GM23248 (cell line): ENCODE measurements at places on chromosomes 5 and 9. TPM values are rescaled to one million over a fixed set of nuclear protein-coding genes. Genes with fewer than 3 reads are reported as not detected.
A peak's percentile ranks its signal among the peaks of the same experiment; 100 is the strongest.

DNA sequence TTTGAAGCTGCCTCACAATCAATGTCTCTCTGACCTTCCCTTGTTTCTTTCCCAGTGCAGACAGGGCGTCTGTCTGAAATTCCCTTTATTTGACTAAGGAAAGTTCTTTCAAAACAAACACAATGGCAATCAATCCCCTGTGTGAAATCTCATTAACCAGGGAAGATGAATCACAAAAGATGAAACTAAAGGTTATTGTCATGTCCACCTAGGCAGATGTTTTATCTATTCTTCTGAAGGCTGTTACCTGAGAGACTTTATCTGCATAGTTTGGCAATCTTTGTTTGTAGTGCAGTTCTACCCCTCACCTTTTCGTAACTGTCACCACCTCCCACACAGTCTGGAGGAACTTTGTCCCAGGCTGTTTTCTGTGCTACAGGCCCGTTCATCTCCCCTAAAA lies 217.5 kb upstream of the RIOK2 start:
- no peak for DNase-seq
- H3K27ac ChIP-seq: no peak overlapping the region
- no peaks in the 10 kb centered on the region for H3K36me3 ChIP-seq
- H3K27me3 ChIP-seq: no peaks in the 10 kb centered on the region
- no peak overlapping the region for H3K4me3 ChIP-seq

DNA sequence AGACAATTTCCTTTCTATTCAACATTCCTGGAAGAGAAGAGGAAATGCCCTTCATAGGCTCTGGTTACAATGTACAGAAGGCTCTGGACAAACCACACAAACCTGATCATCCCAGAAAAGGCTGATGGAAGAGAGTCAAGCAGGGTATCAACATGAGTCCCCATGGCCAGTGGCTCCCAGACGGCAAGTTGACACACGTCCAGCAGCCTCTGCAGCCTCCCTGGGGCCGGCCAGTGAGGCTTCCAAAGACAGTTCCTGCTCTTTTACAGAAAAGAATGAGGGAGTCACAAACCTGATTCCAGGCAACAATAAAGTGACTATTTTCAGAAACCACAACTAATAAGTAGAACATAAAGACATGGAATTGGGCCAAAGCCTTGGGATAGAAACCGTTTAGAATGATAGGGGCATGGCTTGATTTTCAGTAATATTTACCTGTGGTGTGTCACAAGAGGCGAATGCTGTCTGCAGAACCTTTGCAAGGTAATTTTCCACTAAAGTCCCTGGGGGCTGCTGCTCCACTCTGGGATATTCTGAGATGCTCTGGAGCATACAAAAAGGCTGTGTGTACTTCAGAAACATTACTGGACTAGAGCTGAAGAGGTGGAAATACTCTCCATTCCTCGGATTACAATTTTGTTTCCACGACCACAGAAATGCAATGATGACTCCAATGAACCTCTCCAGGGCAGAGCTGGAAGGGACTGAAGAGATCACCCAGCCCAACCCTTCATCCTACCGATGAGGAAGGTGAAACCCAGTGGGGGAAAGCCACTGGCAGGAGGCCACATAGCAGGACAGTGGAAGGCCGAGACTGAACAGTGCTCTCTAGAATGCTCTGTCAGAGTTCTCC lies 10.4 kb downstream of the MED27 start:
- no peaks in the 10 kb centered on the region for H3K27me3 ChIP-seq
- no peak overlapping the region for H3K4me3 ChIP-seq

- no peak overlapping the region for H3K4me3 ChIP-seq
- H3K27ac ChIP-seq: no peak overlapping the region
- H3K36me3 ChIP-seq: no peaks in the 10 kb centered on the region
- DNase-seq: no peak
- peaks cover 6% of the 10 kb centered on the region; the same call in 1 of the 2 replicates for H3K4me1 ChIP-seq
- H3K27me3 ChIP-seq: no peaks in the 10 kb centered on the region
Measured at GRCh38 chr9:81676395-81676794, 13.0 kb downstream of the TLE1 start.

Gene PCDHAC1
- total RNA-seq: 0.38 TPM in 1 of 2 replicates, not detected in the other

GRCh38 chr9:87160148-87161102 lies 213.1 kb upstream of the GAS1 start:
- no peaks in the 10 kb centered on the region for H3K36me3 ChIP-seq
- no peak overlapping the region for H3K4me3 ChIP-seq
- no peak overlapping the region for H3K27ac ChIP-seq
- H3K4me1 ChIP-seq: peaks cover 18% of the 10 kb centered on the region

Gene EEIG1
- total RNA-seq: 6.1 and 29.6 TPM in 2 replicates

Gene PRSS3
- 15.1 and 30.7 TPM in 2 replicates for total RNA-seq

- no peak overlapping the region for H3K27ac ChIP-seq
- H3K36me3 ChIP-seq: no peaks in the 10 kb centered on the region
- peak; percentile 85 for DNase-seq
Measured at GRCh38 chr5:93789173-93790067, 48.0 kb upstream of the POU5F2 start.

DNA sequence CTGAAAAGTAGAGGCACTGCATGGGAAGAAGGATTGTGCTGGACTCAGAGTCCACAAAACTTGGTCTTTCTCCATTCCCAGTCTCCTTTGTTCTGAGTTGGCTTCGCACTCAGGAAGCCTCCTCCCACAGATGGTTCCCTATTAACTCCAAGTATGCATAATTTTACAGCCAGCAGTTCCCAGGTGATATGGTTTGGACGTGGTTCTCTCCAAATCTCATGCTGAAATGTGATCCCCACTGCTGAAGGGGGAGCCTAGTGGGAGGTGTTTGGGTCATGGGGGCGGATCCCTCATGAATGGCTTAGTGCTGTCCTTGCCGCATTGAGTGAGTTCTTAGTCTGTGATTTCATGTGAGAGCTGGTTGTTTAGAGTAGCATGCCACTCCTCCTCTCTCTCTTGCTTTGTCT lies 86.6 kb downstream of the FEM1C start:
- peaks cover 71% of the 10 kb centered on the region for H3K4me1 ChIP-seq
- no peak overlapping the region for H3K27ac ChIP-seq
- H3K27me3 ChIP-seq: no peaks in the 10 kb centered on the region
- H3K36me3 ChIP-seq: no peaks in the 10 kb centered on the region

Gene TMED9
- total RNA-seq: 137 and 138 TPM in 2 replicates

GRCh38 chr5:179998485-179998884 lies 73.1 kb downstream of the RNF130 start:
- H3K4me3 ChIP-seq: no peak overlapping the region
- no peaks in the 10 kb centered on the region for H3K27me3 ChIP-seq
- H3K4me1 ChIP-seq: no peaks in the 10 kb centered on the region
- DNase-seq: no peak

- DNase-seq: no peak
Measured at GRCh38 chr5:107217721-107218130, 453.0 kb downstream of the EFNA5 start.

GRCh38 chr9:93712896-93713295 lies 136.5 kb downstream of the PHF2 start:
- no peak overlapping the region for H3K27ac ChIP-seq
- no peaks in the 10 kb centered on the region for H3K36me3 ChIP-seq
- no peaks in the 10 kb centered on the region for H3K27me3 ChIP-seq

Gene TXNDC8
- not detected in 2 replicates for total RNA-seq

Gene SNCB
- not detected in 2 replicates for total RNA-seq

Gene TMEM250
- 69.7 and 94.0 TPM in 2 replicates for total RNA-seq

DNA sequence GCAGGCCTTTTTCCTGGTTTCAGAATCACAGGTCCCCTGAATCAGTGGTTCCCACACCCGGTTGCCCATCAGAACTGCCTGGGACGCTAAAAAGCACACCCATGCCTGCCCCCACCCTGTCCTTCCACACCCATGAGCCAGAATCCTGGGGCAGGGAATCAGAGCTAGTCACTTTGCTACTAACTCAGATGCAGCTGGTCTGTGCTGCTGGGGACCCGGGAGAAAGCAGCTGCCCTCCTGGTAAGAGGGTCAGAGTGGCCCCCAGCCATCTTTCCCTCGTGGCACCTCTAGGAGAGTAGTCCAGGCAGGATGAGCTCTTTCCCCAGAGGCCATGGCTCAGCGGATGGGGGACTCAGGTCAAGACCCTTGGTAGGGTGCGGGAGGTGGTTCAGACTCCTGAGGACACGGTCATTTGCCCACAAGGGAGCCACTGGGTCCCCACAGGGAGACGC lies 11.3 kb upstream of the NUP214 start:
- H3K27me3 ChIP-seq: no peaks in the 10 kb centered on the region; the same call in 1 of the 2 replicates
- no peak overlapping the region for H3K4me3 ChIP-seq
- no peaks in the 10 kb centered on the region for H3K36me3 ChIP-seq
- no peak overlapping the region for H3K27ac ChIP-seq
- no peak for DNase-seq

GRCh38 chr5:71955723-71956122 lies 151.6 kb upstream of the MAP1B start:
- H3K4me3 ChIP-seq: no peak overlapping the region
- H3K36me3 ChIP-seq: no peaks in the 10 kb centered on the region
- no peak overlapping the region for H3K27ac ChIP-seq
- no peak for DNase-seq
- H3K27me3 ChIP-seq: peaks cover 5% of the 10 kb centered on the region; the same call in 1 of the 2 replicates
- H3K4me1 ChIP-seq: no peaks in the 10 kb centered on the region

Gene CTNND2
- total RNA-seq: not detected in 2 replicates

GRCh38 chr5:146644831-146645230 lies 128.8 kb upstream of the GPR151 start:
- no peak overlapping the region for H3K4me3 ChIP-seq
- no peak overlapping the region for H3K27ac ChIP-seq
- H3K4me1 ChIP-seq: no peaks in the 10 kb centered on the region

DNA sequence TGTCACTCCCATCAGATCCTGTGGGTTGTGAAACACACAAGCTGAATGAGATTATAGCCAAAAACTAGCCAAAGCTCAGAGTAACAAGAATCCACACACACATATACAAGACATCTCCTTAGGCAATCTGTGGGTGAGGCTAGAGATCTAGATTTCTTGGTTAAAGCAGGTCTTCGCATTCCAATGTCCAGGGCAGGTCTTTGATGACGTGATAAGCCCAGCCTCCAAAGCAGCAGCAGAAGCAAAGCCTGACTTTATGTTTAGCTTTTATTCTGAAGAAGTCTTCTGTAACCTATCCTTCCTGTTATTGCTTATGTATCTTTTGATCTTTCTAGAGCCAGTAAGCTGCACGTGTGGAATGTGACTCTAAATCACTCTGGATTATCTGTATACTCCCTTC lies 199.1 kb upstream of the SLC30A5 start:
- H3K4me3 ChIP-seq: no peak overlapping the region
- DNase-seq: no peak
- no peaks in the 10 kb centered on the region for H3K36me3 ChIP-seq
- peaks cover 14% of the 10 kb centered on the region for H3K4me1 ChIP-seq

- no peaks in the 10 kb centered on the region for H3K4me1 ChIP-seq
- peaks cover 15% of the 10 kb centered on the region; the same call in 1 of the 2 replicates for H3K36me3 ChIP-seq
- DNase-seq: no peak
- no peaks in the 10 kb centered on the region for H3K27me3 ChIP-seq
Measured at GRCh38 chr9:112809351-112809848, 58.8 kb downstream of the SNX30 start.

Gene KIF20A
- 26.0 and 27.3 TPM in 2 replicates for total RNA-seq

- H3K36me3 ChIP-seq: no peaks in the 10 kb centered on the region
- no peak overlapping the region for H3K27ac ChIP-seq
- DNase-seq: no peak
- H3K27me3 ChIP-seq: no peaks in the 10 kb centered on the region
- no peak overlapping the region for H3K4me3 ChIP-seq
- H3K4me1 ChIP-seq: peaks cover 15% of the 10 kb centered on the region
Measured at GRCh38 chr9:127721391-127721821, 5.5 kb downstream of the TTC16 start.

Gene DMRT3
- not detected in 2 replicates for total RNA-seq

DNA sequence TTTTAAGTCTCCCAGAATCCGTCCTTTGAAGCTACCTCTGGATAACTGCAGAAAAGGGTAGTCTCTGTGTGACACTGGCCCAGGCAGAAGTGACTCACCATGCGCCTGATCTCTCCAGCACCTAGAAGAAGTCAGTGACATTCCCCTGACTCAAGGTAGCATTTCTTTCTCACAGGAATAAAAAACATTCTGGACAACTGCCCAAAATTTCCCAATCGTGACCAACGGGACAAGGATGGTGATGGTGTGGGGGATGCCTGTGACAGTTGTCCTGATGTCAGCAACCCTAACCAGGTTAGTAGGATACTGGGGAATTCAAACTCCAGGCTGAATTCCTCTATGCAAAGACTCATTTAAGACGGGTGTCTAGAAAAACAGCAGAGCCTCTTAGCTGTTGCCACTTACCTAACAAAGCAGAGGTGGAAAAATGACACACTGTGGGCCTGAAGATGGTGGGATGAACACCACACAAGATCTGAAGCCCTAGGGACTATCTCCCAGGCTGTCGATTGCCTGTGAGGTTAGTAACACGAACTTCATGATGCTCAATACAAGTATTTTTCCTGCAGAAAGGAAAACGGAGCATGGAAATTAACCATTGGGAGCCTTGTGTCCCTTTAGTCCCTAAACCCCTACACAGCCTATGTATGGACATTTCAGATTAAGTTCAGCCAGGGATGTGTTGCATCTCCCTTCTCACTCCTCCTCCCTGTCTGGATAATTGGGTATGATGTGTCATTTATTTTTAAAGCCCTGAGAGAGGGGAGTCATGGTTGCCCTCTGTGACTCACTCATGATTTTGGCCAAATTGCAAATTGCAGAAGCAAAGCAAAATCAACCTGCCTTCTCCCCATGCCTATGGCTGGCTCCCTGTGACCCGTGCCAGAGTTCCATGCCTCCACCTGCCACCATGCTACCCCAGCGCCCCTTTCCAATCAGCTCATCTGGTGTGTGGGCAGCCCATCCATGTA lies 37.2 kb downstream of the THBS4 start:
- H3K27ac ChIP-seq: no peak overlapping the region
- peak; percentile 70 for DNase-seq
- no peaks in the 10 kb centered on the region for H3K27me3 ChIP-seq
- peaks cover 9% of the 10 kb centered on the region for H3K4me1 ChIP-seq

GRCh38 chr9:88218726-88219125 lies 80.5 kb upstream of the SPATA31C2 start:
- no peaks in the 10 kb centered on the region for H3K36me3 ChIP-seq
- no peak overlapping the region for H3K4me3 ChIP-seq
- no peaks in the 10 kb centered on the region for H3K4me1 ChIP-seq
- no peaks in the 10 kb centered on the region for H3K27me3 ChIP-seq
- H3K27ac ChIP-seq: no peak overlapping the region
- DNase-seq: peak; percentile 39

Gene OR1Q1
- total RNA-seq: not detected in 2 replicates

DNA sequence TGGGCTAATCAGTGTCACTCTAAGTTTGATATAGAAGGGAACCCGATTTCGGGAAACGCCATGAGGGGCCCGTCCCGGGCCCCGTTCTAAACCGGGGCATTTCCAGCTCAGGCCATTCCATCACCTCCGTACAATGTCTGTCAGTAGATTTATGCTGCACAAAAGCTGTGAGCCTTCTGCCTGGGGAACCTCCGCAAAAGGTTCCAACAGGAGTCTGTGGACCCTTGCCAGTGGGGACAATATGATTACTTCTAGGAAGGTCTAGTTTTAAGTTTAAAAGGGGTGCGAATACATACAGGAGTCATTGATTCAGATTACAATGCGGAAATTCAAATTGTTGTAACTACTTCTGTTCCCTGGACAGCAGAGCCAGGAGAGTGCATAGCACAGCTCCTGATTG lies 57.6 kb downstream of the RAPGEF1 start:
- no peak overlapping the region for H3K27ac ChIP-seq
- H3K27me3 ChIP-seq: no peaks in the 10 kb centered on the region
- no peak overlapping the region for H3K4me3 ChIP-seq
- no peak for DNase-seq
